ENCODE measurements at places on chromosomes 2 and 18. TPM values are rescaled to one million over a fixed set of nuclear protein-coding genes. Genes with fewer than 3 reads are reported as not detected.

DNA sequence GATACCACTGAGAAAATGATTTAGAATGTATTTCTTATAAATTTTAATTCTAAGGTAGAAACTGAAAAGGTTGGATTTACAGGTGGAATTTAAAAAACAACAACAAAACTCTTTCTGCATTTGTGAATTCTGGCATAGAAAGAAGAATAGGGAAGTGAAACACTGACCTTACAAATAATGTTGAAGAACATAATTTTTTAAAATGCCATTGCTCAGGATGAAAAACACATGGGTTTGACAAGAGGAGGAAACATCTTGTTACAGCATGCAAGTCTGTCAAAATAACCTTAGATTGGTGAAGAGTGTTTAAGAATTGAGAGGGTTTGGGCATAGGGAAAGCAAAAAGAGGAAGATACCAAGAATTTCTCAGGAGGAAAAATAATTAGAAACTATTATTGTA lies 184.3 kb downstream of the UBE2E3 start:
- ATAC-seq = no peak

DNA sequence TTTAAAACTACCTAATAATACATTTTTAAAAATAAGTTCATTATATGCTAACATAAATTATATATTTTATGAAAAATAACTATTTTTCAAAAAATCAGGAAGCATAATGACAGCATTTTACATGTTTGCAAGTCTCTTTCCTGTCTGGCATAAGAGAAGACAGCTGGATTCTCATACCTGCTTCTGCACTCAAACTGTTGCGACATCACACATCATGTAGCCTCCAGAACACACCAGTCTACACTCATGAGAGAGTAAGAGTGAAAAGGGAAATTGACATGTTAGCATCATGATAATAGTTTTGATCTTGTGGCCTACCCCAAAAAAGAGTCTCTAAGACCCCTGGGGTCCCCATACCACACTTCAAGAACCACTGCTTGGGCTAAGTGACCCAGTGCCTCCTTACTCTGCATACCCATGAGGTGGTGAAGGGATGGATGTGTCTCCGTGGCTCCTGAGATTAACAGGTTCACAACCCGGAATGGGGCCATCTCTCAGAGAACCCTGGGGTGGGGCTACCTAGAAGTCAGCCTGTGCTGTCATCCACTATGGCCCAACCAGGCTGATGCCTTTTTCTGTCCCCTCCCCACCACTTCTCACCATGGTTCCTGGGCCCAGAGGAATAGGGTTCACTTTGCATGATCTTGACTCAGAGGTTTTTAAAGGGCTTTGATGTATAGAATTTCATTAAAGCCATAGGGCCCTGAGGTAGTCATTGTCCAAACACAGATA lies 102.6 kb upstream of the DAPL1 start:
- ATAC-seq = peak; percentile 33

GRCh38 chr2:105455488-105456003 lies 56.7 kb upstream of the FHL2 start:
- peak; percentile 74 for ATAC-seq

Gene FHL2
- total RNA-seq = 39.0 TPM

Gene MRPL30
- 25.7 TPM for total RNA-seq

DNA sequence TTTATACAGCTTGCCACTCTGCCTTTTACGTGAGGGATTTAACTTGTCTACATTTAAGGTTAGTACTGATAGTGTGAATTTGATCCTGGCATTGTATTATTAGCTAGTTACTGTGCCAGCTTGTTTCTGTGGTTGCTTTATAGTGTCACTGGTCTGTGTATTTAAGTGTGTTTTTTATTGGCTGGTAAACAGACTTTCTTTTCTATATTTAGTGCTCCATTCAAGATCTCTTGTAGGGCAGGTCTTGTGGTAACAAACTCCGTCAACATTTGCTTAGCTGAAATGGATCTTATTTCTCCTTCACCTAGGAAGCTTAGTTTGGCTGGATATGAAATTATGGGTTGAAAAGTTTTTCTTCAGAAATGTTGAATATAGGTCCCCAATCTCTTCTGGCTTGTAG lies 1971.0 kb upstream of the LRRTM1 start:
- no peak for ATAC-seq

Gene CDK15
- 0.12 TPM for total RNA-seq

- ATAC-seq = no peak
Observed at GRCh38 chr18:42906761-42907160, 208.7 kb downstream of the RIT2 start.

DNA sequence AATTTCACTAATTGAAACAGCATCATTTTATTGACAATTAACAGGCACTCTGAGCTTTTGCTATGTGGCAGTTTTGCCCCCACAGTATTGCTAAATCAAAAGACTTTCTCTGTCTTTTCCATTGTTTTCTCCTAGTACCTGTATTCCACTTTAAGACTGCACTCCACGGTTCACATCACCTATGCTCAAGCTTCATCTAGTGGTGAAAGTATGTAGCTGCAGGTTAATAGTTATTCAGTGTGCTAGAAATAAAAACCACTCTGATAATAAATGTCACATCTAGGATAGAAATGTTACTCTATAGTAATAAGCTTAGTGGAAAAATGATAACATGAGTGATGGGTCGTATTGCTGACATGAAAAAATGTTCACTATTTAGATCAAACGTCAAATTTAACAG lies 24.6 kb downstream of the ARL6IP6 start:
- peak; percentile 47 for ATAC-seq
